ENCODE measurements at places on chromosomes 3 and 15. TPM values are rescaled to one million over a fixed set of nuclear protein-coding genes. Genes with fewer than 3 reads are reported as not detected.

The DPPA2 gene
- total RNA-seq, result not detected

The GABRG3 gene
- not detected for total RNA-seq

The LRRC2 gene
- 0.37 TPM for total RNA-seq

The C3orf49 gene
- not detected for total RNA-seq

The CRYGS gene
- 2.2 TPM for total RNA-seq

The ISLR gene
- total RNA-seq, result 259 TPM

The CYP8B1 gene
- not detected for total RNA-seq

The ACKR4 gene
- total RNA-seq, result 0.29 TPM

Data from cardiac ventricle fibroblast (primary cell).